ENCODE measurements at places on chromosomes 2 and 18.
A peak's percentile ranks its signal among the peaks of the same experiment; 100 is the strongest.

- no peak for DNase-seq
Measured at GRCh38 chr2:130310881-130311280, 31.8 kb upstream of the IMP4 start.

DNA sequence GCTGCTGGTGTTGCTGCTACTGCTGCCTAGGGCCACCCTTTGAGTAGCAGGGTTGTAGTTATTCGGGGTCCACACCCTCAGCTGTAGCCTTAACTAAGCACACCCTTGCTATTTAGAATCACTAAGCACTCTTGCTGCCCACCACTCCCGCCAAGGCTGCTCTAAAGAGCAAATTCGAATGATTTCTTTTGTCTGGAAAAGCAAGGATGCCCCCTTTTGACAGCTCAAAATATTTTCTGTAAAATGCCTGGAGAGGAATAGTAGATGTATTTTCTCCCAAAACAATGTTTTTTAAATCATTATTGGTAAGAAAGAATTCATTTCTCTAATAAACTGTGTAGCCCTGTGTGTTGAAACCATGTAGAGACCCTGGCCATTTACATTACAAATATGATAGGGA is 80.8 kb upstream of the PAPOLG start:
- no peak for DNase-seq

GRCh38 chr2:12950957-12951656 is 234.4 kb downstream of the TRIB2 start:
- no peak for DNase-seq

DNA sequence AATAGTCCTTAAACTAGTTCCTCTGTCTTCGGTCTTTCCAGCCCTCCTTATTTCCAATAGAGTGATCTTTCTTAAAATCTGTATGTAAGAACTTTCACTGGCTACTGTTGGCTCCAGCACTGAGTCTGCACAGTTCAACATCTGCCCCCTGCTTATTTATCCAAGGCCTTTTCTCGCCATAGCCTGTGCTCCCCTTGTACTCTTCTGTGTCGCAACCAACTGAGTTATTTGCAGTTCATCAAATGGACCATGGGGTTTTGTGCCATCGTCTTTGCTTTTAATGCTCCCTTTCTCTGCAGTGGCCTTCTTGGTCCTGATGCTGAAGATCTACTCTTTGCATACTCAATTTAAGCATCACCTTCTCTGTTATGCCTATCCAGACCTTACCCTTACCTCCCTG is 77.3 kb downstream of the DSC3 start:
- DNase-seq, result no peak

- no peak for DNase-seq
Measured at GRCh38 chr2:191582355-191582754, 95.6 kb upstream of the NABP1 start.

GRCh38 chr2:230929381-230930148 is 4.5 kb upstream of the GPR55 start:
- DNase-seq, result no peak

- DNase-seq, result peak; percentile 64
Measured at GRCh38 chr2:223041527-223042109, 10.4 kb upstream of the KCNE4 start.

GRCh38 chr2:138712212-138712979 is 67.8 kb downstream of the NXPH2 start:
- DNase-seq, result no peak

DNA sequence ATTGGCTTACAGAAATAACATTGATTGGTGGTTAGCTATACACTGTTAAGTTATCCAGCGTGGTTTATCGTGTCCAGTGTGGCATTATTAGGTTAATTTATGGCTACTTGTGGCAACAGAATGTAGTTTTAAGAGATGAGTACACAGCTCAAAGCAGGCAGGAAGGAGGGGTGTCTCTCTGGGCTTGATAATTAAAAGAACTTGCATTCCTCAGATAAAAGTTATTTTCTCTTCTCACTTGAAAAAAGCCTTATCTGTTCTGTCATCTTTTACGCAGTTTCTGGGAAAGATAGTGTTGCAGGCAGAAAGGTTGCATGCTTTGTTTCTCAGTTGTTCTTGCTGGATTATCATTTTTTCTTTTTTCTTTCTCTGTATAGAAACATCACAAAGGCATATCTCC is 154.4 kb upstream of the COL3A1 start:
- DNase-seq, result no peak

DNA sequence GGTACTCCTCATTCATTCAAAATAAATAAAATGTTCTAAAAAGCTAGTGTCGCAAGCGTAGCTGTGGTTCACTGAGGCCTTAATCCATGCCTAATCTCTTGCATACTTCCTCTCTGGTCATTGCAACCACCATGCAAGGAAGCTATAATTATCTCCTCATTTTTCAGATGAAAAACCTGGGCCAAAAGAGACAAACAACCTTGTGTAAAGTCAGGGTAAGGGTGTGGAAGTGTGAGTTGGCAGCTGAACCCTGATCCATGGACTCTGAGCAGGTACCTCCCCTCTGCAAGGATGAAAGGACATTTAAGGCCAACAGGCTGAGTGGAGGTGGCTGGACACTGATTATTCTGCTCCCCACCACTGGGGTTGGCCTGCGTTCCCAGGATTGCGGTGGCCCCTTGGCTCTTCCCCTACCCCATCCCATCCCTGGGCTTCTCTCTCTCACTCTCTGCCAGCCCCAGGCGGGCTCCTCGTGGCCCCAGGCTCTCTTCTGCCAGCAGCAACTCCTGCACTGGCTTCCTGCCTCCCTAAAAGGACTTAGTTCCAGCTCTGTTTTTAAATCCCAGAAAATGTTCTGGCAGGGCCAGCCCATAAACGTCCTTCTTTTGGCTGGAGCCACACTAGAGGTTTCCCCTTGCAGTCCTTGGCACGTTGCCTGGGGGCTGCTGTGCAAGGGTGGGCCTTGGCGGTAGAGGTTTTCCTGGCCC is 72.0 kb upstream of the AFF3 start:
- peak; percentile 41 for DNase-seq

GRCh38 chr2:10036095-10036884 is 7.1 kb upstream of the KLF11 start:
- peak; percentile 12 for DNase-seq

DNA sequence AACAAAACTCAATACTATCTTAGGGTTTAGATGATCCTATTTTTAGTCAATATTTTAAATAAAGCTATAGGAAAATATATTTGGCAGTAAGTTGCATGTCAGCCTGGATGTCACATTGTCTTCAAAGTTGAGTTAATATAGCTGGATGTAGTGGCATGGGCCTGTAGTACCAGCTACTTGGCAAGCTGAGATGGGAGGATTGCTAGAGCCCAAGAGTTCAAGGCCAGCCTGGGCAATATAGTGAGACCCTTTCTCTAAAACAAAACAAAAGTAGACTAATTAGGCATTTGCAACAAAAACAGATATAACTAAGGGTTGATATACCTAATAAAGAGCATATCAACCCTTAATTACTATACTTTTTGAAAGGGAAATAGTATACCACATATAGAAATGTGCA is 254.6 kb upstream of the KCNJ3 start:
- DNase-seq, result no peak

DNA sequence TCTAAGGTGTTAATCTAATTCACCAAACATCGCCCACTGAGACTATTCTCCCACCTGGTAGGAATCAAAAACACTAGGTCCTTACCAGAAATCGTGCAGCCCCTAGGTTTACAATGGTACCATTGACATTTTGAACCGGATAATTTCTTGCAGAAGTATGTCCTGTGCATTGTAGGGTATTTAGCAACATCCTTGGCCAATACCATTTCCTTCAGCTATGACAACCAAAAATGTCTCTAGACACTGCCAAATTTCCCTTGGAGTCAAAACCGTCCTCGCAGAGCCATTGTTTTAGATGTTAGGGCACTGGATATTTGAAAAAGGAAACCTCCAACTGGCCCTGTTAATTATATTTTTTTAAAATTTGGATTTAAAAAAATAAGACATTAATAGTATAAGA is 3.8 kb downstream of the VPS54 start:
- no peak for DNase-seq

- no peak for DNase-seq
Measured at GRCh38 chr2:240517342-240517741, 40.4 kb downstream of the ANKMY1 start.

DNA sequence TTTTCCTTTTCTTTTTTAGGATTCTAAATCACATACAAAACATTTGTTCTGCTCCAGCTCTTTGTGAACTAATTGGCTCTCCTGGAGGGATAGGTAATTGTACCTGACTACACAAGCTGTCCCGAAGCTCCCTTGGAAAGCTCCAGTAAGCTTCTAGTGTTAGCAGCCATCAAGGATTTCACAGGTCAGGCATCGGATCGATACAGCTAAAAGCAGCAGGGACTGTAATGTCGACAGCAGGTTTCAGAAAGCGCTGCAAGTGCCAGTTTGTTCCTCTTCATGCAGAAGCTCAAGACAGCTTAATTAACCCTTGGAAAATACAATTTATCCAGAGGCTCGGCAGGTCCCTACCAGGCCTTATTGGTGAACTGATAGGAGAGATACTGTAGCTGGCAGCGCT is 87.2 kb upstream of the VRK2 start:
- DNase-seq, result peak; percentile 77

GRCh38 chr2:144242311-144242710 is 277.6 kb downstream of the ZEB2 start:
- DNase-seq, result no peak

- no peak for DNase-seq
Measured at GRCh38 chr2:65347913-65348312, 84.5 kb downstream of the SPRED2 start.

DNA sequence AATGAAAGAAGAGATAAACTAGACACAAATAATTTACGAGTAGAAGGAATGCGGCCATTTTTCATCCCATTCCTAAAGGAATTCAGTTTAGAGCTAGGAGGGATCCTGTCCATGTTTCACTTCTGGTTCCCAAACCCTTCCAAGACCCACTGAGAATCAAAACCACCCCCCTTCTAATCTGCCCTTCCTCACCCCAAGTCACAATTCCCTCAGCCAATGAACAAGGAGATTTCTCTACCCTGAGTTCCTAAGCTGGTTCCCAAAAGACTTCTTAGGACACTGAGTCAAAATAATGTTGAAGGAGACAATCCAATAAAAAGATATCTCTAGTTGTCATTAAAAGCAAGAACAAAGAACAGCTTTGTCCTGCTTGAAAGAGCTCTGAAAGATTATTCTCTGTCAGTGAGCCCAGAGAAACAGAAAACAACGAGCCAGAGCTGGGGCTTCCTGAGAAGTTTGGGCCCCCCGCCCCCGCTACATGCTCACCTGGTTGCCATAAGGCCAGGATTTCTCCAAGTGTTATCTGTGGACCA is 45.7 kb downstream of the STK39 start:
- no peak for DNase-seq

DNA sequence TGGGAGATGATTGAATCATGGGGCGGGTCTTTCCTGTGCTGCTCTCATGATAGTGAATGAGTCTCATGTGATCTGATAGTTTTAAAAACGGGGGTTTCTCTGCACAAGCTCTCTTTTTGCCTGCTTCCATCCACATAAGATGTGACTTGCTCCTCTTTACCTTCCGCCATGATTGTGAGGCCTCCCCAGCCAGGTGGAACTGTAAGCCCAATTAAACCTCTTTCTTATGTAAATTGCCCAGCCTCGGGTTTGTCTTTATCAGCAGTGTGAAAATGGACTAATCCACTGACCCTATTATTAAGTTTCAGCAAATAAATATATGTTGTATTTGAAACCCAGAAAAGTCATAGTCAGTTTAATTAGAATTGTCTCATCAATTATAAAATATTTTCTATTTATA is 22.0 kb downstream of the IRS1 start:
- no peak for DNase-seq

- DNase-seq, result peak; percentile 87
Measured at GRCh38 chr18:36284671-36285295, 12.7 kb upstream of the FHOD3 start.

- no peak for DNase-seq
Measured at GRCh38 chr2:158052761-158053160, 48.9 kb upstream of the UPP2 start.

- DNase-seq, result peak; percentile 21
Measured at GRCh38 chr2:28341208-28341891, 51.3 kb upstream of the FOSL2 start.

- DNase-seq, result no peak
Measured at GRCh38 chr2:41720331-41721251, 327.2 kb upstream of the PKDCC start.

DNA sequence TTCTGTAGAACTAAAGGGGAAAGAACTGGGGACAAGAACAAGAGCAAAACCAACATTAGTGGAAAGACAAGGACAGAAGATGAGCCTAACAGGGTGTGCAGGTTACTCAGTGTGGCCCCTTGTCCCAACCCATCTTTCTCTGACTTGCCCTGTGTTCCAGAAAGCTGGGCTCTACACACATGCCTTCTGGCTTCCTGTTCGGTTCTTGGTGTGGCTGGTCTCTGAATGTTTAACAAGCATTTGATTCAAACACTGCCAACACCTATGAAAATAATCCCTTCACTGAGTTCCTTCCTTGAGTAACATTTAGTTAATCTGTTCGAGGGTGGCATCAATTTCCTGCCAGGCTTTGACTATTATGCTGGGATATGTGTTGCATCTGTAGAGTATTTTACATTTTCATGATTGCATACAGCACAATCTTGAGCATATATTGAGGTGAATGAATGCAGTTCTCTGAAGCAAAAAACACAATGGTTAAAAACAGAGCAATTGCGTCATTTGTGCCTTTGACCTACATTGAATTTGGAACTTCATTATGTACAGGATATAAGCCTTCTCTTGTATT is 83.3 kb downstream of the MBD2 start:
- no peak for DNase-seq

GRCh38 chr2:150866431-150866830 is 379.0 kb upstream of the RND3 start:
- peak; percentile 5 for DNase-seq

DNA sequence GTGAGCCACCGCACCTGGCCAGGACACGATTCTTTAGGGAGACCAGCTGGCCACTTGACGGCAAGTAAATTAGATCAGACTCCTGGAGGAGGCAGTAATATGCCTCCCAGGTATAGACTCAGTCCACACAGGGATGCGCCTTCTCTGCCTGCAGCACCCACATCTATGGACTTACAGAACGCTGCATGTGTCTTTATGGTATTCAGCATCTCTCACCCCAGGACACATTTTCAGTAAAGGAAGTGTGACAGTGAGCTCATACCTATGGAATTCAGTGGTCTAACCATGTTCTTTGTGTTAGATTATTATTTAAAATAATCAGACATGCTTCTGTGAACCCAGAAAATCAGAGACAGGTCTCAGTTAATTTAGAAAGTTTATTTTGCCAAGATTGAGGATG is 5.9 kb upstream of the NARS1 start:
- peak; percentile 45 for DNase-seq

DNA sequence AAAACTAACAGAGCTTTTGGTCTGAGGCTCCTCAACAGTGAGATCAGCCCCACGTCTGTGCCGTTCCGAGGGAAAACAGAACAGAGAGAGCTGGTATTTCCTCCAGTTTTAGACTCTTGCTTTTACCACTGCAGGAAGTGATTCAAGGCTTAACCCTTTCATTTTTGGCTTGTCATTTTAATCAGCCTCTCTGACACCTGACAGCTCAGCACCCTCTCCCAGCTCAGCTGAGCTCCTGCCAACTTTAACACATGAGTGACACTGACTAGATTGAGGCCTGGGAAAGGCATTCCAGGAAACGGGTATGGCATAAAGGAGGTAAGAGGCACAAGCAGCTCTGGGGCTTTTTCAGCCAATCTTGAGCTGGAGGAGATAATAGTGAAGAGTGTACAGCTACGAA is 239.4 kb upstream of the SKOR2 start:
- DNase-seq, result no peak
